B cell (primary cell): ENCODE measurements at places on chromosomes 7 and 10.

DNA sequence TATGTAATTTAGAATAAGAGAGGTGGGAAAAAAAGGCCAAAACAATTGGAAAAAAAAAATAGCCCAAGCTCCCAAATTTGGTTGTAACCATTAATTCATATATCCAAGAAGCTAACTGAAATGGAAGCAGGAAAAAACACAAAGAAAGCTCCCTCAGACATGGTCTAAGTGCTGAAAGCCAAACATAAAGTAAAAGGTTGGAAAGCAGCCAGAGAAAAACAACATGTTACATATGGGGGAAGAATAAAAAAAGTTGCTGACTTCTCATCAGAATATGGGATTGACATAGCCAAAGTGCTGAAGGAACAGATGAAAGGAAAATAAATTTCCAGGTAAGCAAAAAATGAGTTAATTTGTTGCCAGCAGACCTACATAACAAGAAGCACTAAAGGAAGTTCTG lies 40.3 kb downstream of the PDZD8 start:
- DNase-seq, result no peak

- peak; percentile 41 for DNase-seq
Measured at GRCh38 chr7:20778063-20778721, 8.5 kb downstream of the SP8 start.

- DNase-seq, result no peak
Measured at GRCh38 chr7:17497549-17498167, 199.2 kb downstream of the AHR start.

GRCh38 chr7:101108330-101108857 lies 18.5 kb upstream of the SERPINE1 start:
- no peak for DNase-seq

GRCh38 chr10:82918022-82918421 lies 1043.0 kb downstream of the NRG3 start:
- DNase-seq, result no peak

DNA sequence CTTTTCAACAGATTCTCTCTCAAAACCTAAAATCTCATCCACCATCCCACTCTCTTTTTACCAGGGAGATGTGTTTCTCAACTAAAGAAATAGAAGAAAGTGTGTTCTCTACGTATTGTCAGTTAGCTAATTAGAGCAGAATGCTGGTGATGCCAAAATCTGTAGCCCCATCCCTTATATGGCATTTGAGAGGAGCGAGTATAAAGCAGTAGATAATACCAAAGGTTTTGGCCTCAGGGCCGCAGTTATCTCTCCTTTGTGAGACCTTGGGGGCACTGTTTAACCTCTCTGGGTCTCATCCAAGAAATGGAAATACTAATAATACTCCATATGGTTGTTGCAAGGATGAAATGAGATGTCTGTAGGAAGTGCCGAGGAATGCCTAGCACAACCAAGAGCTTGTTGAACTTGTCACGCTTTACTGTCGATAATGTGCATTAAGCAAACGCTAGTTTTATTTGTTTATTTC lies 456 bp upstream of the DLD start:
- no peak for DNase-seq

DNA sequence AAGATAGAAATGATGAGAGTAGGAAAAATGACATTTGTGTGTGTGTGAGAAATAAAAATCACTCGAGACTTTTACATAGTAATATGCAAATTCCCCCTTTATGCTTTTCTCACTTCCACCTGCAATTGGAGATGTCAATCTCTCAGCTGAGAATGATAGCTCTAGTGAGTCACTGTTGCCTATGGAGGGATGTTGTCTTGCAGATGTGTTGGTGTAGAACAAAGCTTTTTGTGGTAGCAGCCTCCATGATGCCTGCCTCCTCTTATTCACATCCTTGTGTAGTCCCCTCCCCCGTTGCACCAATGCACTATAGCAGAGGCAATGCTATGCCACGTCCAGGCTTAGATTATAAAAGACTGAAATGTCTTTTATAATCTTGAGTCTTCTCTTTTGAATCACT lies 33.8 kb downstream of the SPAG6 start:
- DNase-seq, result no peak

GRCh38 chr10:71467161-71467560 lies 70.4 kb downstream of the CDH23 start:
- no peak for DNase-seq

GRCh38 chr10:100245484-100246220 lies 16.3 kb upstream of the CHUK start:
- no peak for DNase-seq

- DNase-seq, result no peak
Measured at GRCh38 chr10:132236161-132236560, 49.4 kb downstream of the DPYSL4 start.

GRCh38 chr7:108291791-108292440 lies 161.8 kb upstream of the LAMB4 start:
- DNase-seq, result no peak

DNA sequence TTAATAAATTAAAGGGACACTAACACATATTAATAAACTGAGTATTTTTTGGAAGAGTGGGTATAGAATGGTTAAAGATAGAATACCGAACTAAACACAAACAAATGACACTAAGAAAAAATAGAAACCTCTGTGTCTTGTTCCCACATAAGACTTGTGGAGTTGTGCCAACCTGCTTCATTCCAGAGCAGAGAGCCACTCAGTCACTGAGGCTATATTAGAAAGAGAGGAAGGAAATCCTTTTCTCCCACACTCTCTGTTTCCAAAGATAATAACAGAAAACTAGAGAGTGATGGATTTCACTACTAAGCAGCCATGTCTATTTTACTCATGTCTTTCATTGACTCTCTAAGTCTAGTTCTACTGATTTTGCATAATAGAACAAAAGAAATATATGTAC lies 26.0 kb downstream of the CTNNA3 start:
- no peak for DNase-seq

DNA sequence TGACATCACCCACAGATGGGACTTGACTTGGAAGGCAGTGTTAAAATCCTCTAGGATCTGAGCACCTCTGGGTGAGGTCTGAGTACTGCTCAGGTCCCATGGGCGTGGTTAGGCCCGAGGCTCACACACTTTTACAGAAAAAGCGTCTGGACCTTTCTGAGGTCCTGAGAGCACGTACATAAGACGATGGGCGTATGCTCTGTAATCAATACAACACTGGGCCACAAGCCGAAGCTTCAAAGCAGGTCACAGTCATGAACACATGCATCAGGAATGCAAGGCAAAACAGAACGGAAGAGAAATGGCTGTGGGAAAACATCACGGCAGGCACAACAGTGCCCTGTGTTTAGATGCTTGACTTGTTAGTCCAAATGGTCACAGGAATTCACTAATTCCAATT lies 112.2 kb downstream of the LARP4B start:
- no peak for DNase-seq

- DNase-seq, result no peak
Measured at GRCh38 chr7:70402069-70402468, 729.9 kb upstream of the GALNT17 start.

- no peak for DNase-seq
Measured at GRCh38 chr7:42235741-42236161, 1.3 kb downstream of the GLI3 start.

DNA sequence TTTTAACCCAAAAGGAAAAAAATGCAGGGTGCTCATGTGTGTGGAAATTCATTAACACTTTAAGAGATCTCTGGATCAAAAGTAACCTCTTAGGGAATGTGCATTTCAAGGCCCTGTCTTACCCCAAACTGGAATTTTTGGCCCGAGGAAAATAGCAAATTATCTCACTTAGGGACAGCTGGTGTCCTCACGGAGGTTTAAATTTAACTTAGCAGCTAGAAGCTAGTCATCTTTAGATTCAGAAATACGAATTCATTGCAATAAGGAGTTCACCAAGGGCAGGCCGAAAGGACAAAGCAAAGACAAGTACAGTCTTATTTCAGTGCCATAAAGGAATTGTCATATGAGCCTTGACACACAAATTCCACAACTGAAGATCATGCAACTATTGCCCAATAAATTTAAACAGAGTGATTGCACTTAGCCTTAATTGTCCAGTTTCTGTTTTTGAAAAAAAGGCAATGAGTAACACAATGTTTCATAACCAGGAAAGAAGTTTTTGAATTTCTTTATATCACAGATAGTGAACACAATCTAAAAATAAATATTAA lies 22.4 kb upstream of the SEMA3C start:
- no peak for DNase-seq

- no peak for DNase-seq
Measured at GRCh38 chr10:83862723-83863122, 276.6 kb upstream of the GHITM start.

DNA sequence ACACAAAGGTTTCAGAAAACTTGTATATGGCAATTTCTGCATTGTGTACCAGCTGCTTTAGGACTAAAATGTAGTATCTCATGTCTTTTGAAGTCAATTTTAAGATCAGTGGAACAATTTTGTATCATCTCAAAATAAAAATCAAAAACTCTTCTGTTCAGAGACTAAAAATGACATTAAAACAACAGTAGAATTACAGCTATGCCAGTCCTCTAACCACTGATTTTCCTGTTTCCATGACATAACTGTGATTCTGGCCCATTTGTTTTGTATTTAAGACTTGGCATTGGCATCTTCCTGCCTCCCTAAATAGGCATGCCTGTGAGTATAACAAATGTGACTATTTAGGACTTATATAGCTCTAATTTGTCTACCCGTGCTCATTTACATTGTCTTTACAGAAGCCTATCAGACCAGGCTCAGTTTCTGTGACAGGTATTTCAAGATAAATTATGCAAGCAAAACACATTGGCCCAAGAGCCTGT lies 29.1 kb upstream of the VPS41 start:
- no peak for DNase-seq
